ENCODE measurements at places on chromosomes 12 and 14. TPM values are rescaled to one million over a fixed set of nuclear protein-coding genes. Genes with fewer than 3 reads are reported as not detected.

Gene GPR162
- polyA plus RNA-seq: 18.6 TPM

Gene KIF26A
- 1.4 TPM for polyA plus RNA-seq

Gene ZNF740
- polyA plus RNA-seq: 21.8 TPM

Gene AKAP3
- polyA plus RNA-seq: 0.24 TPM

Gene GPR135
- polyA plus RNA-seq: 2.3 TPM

Gene CDC42BPB
- 61.6 TPM for polyA plus RNA-seq

Gene PMCH
- not detected for polyA plus RNA-seq

Gene WSCD2
- 0.05 TPM for polyA plus RNA-seq

Gene ARMH4
- 0.31 TPM for polyA plus RNA-seq

Gene WNT5B
- polyA plus RNA-seq: 29.3 TPM

Gene PLEKHG3
- polyA plus RNA-seq: 5.1 TPM

Gene ADAM21
- polyA plus RNA-seq: 1.6 TPM

Gene IFT81
- 10.8 TPM for polyA plus RNA-seq

Gene DNAJC22
- polyA plus RNA-seq: 5.3 TPM

Gene KRT3
- not detected for polyA plus RNA-seq

Gene SELPLG
- polyA plus RNA-seq: 2.8 TPM

Gene LRTM2
- not detected for polyA plus RNA-seq

Gene KCNJ8
- 0.37 TPM for polyA plus RNA-seq

Gene TMCC3
- 0.42 TPM for polyA plus RNA-seq

Gene RDH5
- 5.4 TPM for polyA plus RNA-seq

Gene PTGER2
- 0.67 TPM for polyA plus RNA-seq

Gene ARHGAP9
- 1.0 TPM for polyA plus RNA-seq

Gene TAS2R9
- polyA plus RNA-seq: not detected

Gene FSCB
- not detected for polyA plus RNA-seq
